NCI-H446 (cell line): ENCODE measurements at places on chromosomes 12 and 14.

DNA sequence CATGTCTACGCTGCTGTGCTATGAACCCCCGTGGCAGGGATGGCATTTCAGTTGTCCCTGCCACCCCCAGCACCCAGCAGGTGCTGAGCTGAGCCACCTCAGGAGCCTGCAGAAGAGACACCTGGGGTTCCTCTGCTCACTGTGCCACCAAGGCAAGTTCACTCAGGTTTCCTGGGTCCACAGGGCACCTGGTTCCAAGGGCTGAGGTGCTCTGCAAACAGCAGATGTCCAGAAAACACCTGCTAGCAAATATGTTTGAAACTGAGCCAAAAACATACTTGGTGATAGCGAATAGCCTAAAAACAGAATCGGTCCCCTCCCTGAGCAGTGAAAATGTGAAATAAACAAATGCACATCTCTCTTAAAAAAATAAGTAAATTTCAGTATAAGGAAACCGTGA, 35.6 kb upstream of the GPR68 start:
- no peak for DNase-seq

- no peak for DNase-seq
Observed at GRCh38 chr14:52919971-52920370, 30.9 kb downstream of the FERMT2 start.

DNA sequence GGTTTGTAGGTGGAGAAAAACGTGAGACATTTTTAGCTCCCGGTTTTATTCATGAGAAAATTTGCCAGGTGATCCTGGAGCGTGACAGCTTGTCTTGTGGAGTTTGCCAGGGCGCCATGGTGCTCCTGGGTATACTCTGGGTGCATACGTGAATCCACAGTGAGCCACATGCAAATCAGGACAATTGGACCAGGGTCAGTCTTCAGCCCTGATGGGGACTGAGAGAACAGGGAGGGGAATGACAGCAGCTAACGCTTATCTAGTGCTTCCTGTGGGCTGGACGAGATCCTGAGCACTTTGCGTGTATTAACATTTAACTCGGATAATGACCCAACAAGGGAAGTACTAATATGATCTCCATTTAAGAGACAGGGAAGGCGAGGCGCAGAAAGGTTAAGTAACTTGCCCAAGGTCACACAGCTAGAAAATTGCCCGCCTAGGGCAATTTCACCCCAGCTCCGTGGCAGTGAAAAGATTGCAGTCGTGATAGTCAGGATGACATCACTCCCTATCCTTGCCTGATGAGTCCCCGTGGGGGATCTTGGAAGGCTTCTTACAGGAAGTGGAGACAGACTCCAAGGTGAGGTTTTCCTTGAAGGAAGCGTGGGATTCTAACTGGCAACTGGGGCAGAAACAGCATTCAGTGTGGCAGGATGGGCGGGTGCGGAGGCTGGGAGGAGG, 118.4 kb upstream of the NCOR2 start:
- DNase-seq: no peak

- DNase-seq: peak; percentile 7
Observed at GRCh38 chr12:105342464-105342863, 12.0 kb downstream of the C12orf75 start.

- DNase-seq: no peak
Observed at GRCh38 chr14:69289811-69290520, 30.0 kb downstream of the GALNT16 start.
